Left lobe of liver (tissue), 2 donors: ENCODE measurements at places on chromosomes 13 and 19. TPM values are rescaled to one million over a fixed set of nuclear protein-coding genes. Genes with fewer than 3 reads are reported as not detected.

Gene WDR62
- total RNA-seq = 0.48 TPM

Gene KLF16
- 11.9 TPM for total RNA-seq

Gene VSIG10L
- 1.8 TPM for total RNA-seq

Gene KLK12
- not detected for total RNA-seq

Gene ZNF888
- total RNA-seq = 0.70 TPM

Gene NAT14
- total RNA-seq = 4.6 TPM

Gene PLK5
- total RNA-seq = not detected

Gene TMEM259
- 117 TPM for total RNA-seq

Gene CKM
- total RNA-seq = not detected

Gene ONECUT3
- 0.03 TPM for total RNA-seq

Gene LILRB4
- total RNA-seq = 1.9 TPM

Gene SLC1A5
- 3.8 TPM for total RNA-seq

Gene BLOC1S3
- 6.5 TPM for total RNA-seq

Gene LILRA1
- 0.60 TPM for total RNA-seq

Gene SLC39A3
- total RNA-seq = 18.6 TPM

Gene DMKN
- total RNA-seq = 2.0 TPM

Gene STK11
- 33.1 TPM for total RNA-seq

Gene ZSWIM4
- total RNA-seq = 1.5 TPM

Gene DGKH
- total RNA-seq = 1.1 TPM

Gene ZNF737
- total RNA-seq = 2.3 TPM

Gene RB1
- total RNA-seq = 8.2 TPM

Gene OR7A5
- total RNA-seq = not detected

Gene CALR3
- not detected for total RNA-seq

Gene CGB8
- not detected for total RNA-seq

Gene OLFM4
- total RNA-seq = 0.35 TPM

Gene THOP1
- 33.5 TPM for total RNA-seq

Gene SNRPD2
- total RNA-seq = 91.2 TPM

Gene KL
- 0.05 TPM for total RNA-seq

Gene TRPM4
- 15.0 TPM for total RNA-seq

Gene YJEFN3
- 5.9 TPM for total RNA-seq

Gene MISP3
- total RNA-seq = 15.2 TPM

Gene GJB2
- total RNA-seq = 30.7 TPM

Gene GGN
- not detected for total RNA-seq
